Gastrocnemius medialis (tissue), 4 donors: ENCODE measurements at places on chromosomes 5 and 9. TPM values are rescaled to one million over a fixed set of nuclear protein-coding genes. Genes with fewer than 3 reads are reported as not detected.

FGFR4 gene
- total RNA-seq, result 3.5 TPM

SLC25A2 gene
- 0.49 TPM for total RNA-seq

PRRX2 gene
- 1.6 TPM for total RNA-seq

CXCL14 gene
- total RNA-seq, result 96.2 TPM

SLC1A1 gene
- total RNA-seq, result 2.2 TPM

WHRN gene
- total RNA-seq, result 0.18 TPM

DNA sequence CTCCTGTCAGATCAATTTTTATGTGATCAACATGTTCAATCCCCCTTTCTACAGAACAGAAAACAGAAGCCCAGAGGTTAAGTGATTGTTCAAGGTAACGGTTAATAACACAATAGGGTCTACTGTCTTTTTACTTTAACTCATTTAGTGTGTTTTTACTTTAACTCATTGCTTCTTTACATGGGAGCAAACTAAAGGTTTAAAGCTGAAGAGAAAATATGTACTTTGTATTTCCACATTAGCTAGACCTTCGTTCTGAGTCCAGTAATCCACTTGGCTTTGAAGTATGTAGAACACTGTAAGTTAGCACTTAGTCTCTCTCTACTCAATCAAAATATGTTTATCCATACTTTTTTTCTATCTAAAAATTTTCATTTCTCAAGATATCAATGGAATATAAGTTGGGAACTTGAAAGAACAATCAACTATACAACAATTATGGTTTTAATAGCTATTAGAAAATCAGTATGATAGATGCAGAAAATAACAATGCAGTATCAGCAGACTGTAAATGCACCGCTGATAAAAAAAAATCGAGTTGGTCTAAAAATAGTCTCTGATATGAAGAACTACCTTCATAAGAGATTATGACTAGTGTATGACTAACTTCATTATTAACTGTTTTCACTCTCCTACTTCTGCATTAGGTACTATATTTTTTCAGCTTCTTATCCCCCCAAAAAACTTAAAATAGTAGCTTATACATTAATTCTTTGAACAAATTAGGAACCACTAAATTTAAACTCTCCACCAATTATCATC, 20.6 kb downstream of the PGGT1B start:
- no peak for DNase-seq

GRCh38 chr9:137095664-137096517, 9.1 kb downstream of the MAN1B1 start:
- DNase-seq, result no peak

GRCh38 chr9:134346151-134346550, 19.9 kb downstream of the RXRA start:
- peak; percentile 66 for DNase-seq

DNA sequence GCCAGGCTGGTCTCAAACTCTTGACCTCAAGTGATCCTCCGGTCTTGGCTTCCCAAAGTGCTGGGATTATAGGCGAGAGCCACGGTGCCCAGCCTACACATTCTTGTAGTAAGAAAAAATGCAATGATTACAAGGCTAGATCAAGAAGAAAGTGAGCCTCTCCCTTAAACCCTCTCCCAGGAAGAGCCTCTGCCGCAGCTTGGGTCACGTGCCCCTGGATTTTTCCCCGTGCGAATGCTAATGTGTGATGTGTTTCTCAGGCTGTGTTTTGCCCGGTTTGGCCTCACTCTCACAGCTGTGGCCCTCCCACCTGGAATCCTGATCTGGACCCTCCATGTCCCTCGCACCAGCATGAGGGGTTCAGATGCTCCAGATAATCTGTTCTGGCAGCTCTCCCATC, 6.9 kb downstream of the PLPP7 start:
- no peak for DNase-seq

DNA sequence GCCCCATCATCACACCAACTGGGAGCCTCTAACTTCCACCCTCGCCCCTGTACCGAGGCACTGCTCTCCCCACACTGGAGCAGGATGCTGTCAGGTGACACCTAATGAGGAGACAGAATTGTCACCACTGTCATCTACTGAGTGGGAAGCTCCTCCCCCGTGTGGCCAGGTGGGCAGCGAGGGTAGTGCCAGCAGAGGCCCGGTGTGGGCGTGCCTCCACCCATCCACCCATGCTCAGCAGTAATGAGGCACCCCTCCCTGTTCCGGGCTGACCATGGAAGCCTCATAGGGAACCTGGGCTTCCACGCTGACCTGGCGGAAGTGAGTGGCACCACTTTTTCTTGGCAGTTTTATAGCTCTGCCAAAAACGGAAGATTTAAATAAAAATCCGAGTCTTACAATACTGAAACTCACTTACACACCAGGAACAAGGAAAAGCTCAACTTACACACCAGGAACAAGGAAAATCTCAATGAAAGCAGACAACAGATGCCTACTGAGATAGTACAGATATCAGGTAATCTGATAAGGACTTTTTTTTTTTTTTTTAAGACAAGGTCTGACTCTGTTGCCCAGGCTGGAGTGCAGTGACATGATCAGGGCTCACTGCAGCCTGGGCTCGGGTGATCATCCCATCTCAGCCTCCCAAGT, 30.6 kb upstream of the ASS1 start:
- DNase-seq, result no peak

DNA sequence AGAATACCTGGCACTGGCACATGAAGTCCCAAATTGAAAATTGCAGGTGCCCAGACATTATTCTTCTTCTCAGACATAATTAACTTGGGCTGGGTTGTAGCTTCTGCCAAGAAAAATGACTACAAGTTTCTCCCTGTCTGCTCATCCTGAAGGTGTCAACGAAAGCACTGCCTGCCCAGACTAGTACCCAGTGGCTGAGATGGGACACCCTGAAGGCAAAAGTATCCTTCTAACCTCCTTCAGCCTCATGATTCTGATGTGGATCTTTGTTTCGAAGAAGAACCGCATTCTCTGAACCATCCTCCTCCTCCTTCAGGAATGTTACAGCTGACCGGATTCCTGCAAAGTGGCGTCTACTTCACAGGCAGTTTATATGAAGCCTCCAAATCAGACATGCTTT, 161.1 kb upstream of the FST start:
- DNase-seq, result no peak

DNA sequence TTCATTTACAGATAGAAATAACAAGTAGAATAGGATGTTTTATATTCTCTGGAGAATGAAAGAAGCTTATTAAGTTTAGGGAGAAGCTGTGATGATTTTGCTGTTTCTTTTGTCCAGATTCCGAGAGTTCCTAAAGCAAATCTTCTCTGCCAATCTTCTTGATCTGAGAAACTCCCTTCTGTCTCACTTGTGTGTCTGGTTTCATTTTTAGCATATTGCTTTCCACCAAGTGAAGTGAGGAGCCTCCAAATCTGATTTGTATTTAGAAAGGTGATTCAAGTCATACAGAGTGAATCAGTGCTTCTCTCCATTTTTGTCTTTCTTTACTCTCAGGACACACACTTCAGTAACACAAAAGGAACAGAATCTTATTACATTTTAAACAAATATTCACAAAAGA, 48.4 kb downstream of the STX17 start:
- DNase-seq, result no peak

- DNase-seq, result no peak
Observed at GRCh38 chr9:125131778-125132177, 11.6 kb downstream of the SCAI start.

DNA sequence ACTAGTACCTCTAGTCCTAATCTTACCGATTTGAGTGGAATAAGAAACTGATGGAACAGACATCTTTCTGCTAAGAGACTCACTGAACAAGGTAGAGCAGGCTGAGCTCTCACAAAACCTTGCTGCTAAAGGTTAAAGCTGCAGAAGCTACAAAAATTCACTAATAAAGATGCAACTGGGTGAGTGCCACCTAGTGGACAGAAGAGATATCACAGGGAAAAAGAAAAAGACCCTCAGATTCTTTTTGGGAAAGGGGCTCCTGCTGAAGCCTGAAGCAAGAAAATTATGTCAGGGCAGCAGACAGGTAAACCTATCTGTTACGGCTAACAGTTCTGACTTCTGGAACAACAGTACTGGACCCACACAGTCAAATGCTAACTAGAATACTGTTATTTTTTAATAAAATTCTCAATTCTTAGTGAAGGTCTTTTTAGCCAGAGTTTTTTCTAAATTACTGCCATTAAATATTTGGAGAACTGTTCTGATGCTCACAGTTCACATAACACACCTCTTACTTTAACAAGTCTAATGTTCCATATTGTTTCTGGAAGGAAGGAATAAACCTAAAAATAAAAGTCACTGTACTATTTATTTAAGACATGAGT, 51.2 kb downstream of the DIAPH1 start:
- no peak for DNase-seq

DNA sequence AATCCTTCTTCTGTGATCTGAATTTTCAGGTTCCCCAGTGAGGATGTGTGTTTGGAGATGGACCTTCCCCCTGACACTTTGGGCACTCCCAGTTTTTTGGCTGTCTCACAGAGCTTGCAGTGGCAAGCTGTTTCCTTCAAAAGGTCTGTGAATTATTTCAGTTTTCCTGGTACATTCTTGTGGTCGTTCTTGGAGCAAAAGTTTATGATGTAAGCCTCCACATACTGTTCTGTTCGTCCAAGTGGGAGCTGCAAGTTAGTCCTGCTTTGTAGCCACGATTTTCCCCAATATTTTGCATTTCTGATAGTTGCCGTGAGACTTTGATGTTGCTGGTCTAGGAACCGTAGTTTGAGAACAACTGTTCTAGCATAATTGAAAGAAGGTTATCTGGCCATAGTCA, 88.3 kb downstream of the MTAP start:
- DNase-seq, result no peak

DNA sequence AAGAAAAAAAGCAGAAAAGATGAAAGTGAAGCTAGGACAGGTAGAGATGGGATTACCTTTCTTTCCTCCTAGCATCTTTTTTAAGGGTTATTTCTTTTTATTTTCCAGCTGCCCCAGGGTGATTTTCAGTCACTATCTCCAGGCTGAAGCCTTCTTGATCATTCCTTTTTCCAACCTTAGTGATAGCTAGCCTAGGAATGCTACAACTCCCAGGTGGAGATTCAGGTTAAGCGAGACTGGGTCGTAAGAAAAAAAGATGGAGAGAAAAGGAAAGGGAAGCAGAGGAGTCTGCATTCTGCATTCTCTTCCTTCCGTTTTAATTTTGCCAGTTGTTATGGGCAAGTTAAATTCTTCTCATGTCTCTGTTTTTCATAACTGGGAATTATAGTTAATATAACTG, 36.7 kb upstream of the RIC1 start:
- no peak for DNase-seq

DNA sequence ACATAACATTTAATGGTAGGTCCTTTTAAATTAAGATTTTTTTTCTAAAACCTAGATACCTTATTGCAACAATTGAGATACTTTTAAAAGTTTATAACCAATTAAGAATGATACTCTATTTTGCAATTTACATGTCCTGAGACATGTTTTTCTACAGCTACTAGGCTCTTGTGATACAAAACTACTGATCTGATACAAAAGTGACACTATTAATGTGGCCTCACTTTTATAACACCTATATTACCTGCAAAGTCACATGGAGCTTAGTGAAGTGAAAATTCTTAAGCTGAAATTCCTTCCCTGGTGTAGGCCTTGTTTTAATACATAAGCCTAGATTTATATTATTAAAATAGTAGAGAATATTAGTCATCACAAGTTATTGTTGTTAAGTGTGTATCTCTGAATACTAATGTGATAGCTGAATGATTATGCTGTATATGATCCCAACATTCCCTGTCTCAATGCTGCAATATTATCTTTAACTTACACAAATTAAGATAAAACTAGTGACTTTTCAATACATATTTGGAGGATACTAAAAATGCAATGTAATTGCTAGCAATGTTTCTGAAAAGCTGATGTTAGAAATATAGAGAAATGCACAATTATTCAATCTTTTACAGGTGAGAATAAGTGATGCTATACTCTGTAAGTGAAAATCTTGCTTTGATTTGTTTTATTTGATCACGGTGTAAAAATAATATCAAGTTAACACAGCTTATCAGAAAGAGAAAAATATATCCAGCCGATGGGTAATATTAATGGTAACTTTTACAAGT, 2.6 kb downstream of the NFIB start:
- no peak for DNase-seq

GRCh38 chr9:38182321-38182720, 113.3 kb upstream of the SHB start:
- no peak for DNase-seq

DNA sequence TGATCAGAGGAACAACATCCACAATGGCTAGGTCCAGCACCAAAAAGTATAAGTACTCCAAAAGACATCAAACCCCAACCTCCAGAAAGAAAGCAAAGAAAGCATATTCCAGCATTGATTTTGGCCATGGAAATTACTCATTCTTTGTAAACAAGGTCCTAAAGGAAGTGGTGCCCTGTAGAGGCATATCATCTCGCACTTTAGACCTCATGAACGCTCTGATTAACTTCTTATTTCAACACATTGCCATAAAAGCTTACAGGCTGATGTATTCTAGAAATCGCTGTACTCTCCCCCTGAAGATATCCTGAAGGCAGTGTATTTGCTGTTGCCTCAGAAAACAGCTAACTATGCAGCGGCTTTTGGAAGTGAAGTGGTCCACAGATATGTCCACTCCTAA, 82.7 kb upstream of the TNPO1 start:
- DNase-seq, result no peak

GRCh38 chr9:89747596-89747995, 142.8 kb downstream of the GADD45G start:
- DNase-seq, result no peak
